ENCODE measurements at places on chromosomes 7 and 10. TPM values are rescaled to one million over a fixed set of nuclear protein-coding genes. Genes with fewer than 3 reads are reported as not detected.

TET1 gene
- total RNA-seq, result 7.7 TPM

GRID2IP gene
- total RNA-seq, result 0.11 TPM

MINPP1 gene
- total RNA-seq, result 28.5 TPM

ACTR1A gene
- 119 TPM for total RNA-seq

PLEKHS1 gene
- not detected for total RNA-seq

IGFBP3 gene
- 26,004 TPM for total RNA-seq

ZNF239 gene
- 5.5 TPM for total RNA-seq

CPEB3 gene
- 2.9 TPM for total RNA-seq

PKD2L1 gene
- not detected for total RNA-seq

PEX1 gene
- 23.7 TPM for total RNA-seq

TIMM23 gene
- 80.9 TPM for total RNA-seq

GJD4 gene
- total RNA-seq, result 0.22 TPM

CLIP2 gene
- 32.1 TPM for total RNA-seq

LLCFC1 gene
- total RNA-seq, result not detected

AZGP1 gene
- not detected for total RNA-seq

AKR1D1 gene
- not detected for total RNA-seq

RNF148 gene
- 0.78 TPM for total RNA-seq

CTTNBP2 gene
- total RNA-seq, result 0.65 TPM

KLF14 gene
- 0.13 TPM for total RNA-seq

GBX1 gene
- total RNA-seq, result not detected

TRIM56 gene
- total RNA-seq, result 11.9 TPM

ERVW-1 gene
- total RNA-seq, result not detected

VIPR2 gene
- total RNA-seq, result under 0.01 TPM

GLI3 gene
- 20.2 TPM for total RNA-seq

ADRB1 gene
- total RNA-seq, result not detected

LRMDA gene
- 9.5 TPM for total RNA-seq

CABCOCO1 gene
- total RNA-seq, result 6.8 TPM

TRPV5 gene
- total RNA-seq, result not detected

RSPH10B gene
- 0.13 TPM for total RNA-seq

FBXO24 gene
- total RNA-seq, result 0.13 TPM
